ENCODE measurements at places on chromosomes 5 and 9.
A peak's percentile ranks its signal among the peaks of the same experiment; 100 is the strongest.

DNA sequence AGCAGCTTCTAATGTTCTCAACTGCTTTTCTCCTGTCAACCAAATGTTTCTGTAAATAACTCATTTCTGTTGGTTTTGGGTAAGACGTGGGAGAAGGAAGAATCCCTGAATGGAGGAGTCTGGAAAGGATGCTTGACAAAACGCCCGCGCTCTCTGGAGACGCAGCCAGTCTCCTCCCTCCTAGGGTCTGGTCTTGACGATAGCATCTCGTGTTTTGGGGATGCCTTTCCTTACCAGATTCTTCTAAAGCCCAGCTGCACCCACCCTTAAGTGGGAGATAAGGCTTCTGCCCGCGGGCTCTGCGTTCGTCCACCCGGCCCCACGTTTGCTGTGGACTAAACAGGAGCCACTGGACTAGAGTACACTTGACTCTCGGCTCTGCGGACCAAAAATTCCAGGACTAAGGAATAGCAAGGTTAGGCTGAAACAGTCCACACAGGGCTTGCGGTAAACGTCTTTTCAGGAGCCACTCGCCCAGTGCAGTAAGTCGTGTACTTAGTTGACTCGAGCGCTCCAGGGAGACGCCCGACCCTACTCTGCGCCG is 491 bp upstream of the CTSL start:
- DNase-seq: peak; percentile 13

DNA sequence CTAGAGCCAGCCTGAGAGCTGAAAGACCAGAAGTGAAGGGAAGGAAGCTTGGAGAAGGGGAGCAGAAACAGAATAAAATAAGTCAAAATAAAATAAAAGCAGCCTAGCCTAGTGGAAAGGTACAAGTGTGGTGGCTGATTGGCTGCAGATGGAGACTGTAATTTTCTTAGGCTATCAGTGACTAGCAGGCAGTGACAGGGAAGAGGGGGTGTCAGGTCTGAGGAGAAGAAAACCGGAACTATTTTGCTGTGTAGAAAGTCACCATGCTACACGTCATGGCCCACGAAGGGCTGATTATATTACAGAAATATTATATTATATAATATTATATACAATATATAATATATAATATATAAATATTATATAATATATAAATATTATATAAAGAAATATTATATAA is 98.1 kb upstream of the TAF11L2 start:
- DNase-seq: no peak

DNA sequence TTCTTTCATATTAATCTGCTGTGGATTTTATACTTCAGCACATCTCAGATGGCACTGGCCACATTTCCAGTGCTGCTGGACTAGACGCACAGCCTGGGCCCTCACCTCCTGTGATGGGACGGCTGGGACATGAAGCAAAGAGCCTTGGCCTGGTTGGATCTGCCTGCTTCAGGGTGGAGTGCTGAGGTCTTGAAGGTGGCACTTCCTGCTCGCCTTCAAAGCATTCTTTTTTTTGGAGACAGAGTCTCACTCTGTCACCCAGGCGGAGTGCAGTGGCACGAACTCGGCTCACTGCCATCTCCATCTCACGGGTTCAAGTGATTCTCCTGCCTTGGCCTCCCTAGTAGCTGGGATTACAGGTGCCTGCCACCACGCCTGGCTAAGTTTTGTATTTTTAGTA is 73.1 kb downstream of the RAPGEF1 start:
- no peak for DNase-seq

DNA sequence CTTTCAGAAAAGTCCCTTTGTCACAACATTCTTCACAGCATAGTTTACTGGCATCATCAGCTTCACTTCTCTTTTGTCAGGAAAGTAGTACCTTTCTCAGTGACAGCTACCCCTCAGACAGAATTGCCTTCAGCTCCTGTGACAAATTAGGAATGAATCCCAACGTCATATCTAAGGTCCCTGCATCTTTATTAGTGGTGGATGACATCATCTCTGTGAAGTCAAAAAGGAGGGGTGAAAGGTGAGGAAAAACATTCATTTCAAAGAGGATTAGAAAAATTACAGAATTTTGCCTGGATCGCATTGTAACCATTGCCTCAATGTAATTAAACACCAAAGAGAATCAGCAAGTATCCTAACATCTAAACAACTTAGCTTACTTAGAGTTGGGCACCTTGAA is 7.9 kb upstream of the INSL6 start:
- no peak for DNase-seq

GRCh38 chr5:172642051-172642409 is 967 bp downstream of the NEURL1B start:
- peak; percentile 20 for DNase-seq

DNA sequence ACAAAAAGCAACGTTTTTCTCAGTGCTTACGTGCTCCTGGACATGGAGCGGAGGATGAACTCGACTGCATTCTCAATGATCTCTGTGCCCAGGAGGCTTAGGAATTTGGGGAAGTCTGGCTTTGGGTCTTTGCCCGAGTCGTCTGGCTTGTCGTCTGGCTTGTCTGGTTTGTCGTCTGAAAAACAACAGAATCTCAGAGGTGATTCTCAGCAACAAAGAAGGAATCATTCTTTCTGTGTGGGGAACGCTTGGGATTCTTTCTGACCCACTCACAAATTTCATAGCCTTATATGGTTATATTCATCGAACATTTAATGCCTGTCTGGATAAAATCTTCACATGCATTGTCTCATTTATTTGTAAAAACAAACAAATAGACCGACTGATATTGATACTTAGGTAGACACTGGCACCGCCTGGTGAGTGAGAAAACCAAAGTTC is 4.7 kb downstream of the C5orf46 start:
- no peak for DNase-seq

DNA sequence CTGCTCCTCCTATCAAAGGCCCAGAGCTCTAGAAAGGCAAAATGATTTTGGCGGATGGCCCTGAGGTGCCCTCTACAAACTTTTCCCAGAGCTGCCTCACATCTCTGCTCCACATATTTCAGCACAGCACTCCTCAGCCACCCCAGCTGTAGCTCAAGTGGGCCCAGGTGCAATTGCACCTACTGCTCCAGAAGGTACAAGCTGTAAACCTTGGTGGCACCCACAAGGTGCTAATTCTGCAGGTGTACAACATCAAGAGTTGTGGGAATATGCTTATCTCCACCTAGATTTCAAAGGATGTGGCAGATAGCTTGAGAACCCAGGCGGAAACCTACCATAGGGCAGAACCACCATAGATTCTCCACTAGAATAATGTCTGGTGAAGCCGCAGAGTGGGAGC is 432.2 kb downstream of the TMEM232 start:
- DNase-seq: no peak

DNA sequence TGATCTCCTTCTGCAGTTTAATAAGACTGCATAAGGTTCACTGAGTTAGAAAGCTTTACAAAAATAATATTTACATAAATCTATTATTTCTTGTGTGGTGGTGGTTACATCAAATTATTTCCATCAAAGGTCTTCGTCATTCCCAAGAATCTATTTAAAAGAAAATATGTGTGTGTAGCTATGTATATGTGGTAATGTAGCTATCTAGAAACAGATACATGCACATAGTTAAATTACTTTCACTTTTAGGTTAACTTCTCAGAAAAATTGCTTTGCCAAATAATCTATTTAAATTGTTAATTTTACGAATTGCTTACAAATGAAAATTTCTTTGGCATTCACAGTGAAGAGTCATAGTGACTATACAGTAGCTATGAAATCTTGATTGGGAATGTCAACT is 633.2 kb downstream of the DMRTA1 start:
- DNase-seq: no peak

DNA sequence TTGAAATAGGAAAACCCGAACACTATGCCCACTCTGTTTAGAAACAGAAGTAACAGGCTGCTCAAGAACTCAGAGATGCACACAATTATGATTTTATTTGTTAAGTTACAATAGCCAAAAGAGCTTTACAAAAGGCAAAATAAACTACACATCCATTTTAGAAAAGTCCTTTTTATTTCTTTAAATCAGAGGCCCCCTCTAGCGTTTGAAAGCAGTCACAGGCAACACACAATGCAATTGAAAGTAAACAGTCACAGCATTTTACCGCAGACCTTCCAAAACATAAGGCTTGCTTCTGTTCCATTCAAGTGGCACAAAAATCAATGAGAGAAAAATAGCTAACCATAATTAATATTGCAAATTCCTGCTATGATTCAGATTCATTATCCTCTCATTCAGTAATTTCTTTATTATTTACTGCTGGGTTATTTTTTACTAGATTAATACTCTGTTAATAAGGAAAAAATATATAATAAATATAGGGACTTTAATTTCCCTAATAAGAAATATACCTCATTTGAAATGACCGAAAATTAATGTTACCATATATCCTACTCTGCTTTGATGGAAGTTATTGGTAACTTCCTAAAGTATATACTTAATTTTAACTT is 78.3 kb downstream of the CEP120 start:
- DNase-seq: peak; percentile 43

Measured in HCEC 1CT (cell line).